ENCODE measurements at places on chromosomes 3 and 15. TPM values are rescaled to one million over a fixed set of nuclear protein-coding genes. Genes with fewer than 3 reads are reported as not detected.

- no peak for ATAC-seq
Observed at GRCh38 chr15:82186719-82187406, 75.7 kb downstream of the EFL1 start.

- peak; percentile 26 for ATAC-seq
Observed at GRCh38 chr3:172179680-172180399, 140.5 kb downstream of the FNDC3B start.

DNA sequence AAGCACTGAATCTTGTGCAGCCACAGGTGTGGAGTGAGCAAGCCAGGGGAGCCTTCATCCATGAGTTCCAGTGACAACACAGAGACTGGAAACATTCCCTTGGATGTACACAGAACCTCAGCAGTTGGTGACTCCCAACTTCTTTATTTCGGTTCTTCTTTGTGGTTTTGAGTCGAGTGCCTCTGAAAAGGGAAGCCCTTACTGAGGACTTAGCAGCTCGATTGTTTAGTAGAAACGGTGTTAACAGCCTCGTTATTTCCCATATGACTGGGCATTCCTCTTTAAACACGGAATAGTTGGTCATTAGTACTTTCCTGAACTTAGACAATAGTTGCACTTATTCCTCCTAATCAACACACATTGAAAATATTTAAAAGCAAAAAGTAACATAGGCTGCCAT is 7.7 kb downstream of the SLCO3A1 start:
- ATAC-seq, result no peak

- ATAC-seq, result no peak
Observed at GRCh38 chr3:160837394-160837980, 81.5 kb downstream of the PPM1L start.

Gene TMEM212
- total RNA-seq, result not detected

All from activated T-helper 17 cell treated with anti-CD3 and anti-CD28 coated beads, Interleukin-2, amount 50 U/mL, for 72 hours (primary cell).